ENCODE measurements at places on chromosomes 11 and 22.

GRCh38 chr22:41429232-41429950 is 17.2 kb downstream of the TOB2 start:
- DNase-seq = no peak

GRCh38 chr22:31935961-31936635 is 8.2 kb upstream of the YWHAH start:
- DNase-seq = no peak

DNA sequence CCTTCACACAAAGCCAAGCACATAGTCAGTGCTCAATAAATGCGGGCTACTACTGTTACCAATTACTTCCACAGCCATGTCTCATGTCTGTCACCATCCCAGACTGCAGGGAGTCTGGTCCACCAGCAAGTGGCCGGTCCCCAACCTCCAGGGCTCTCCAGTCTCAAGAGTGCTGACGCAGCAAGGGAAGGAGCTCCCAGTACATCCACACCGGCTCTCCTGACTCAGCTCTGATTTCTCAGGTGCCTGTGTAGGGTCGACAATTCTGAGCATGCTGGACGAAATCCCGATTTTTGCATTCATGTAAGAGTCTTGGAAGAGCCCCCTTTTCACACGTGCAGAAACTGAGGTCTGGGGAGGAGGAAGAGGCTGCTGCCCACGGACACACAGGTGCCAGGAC is 10.3 kb upstream of the NEFH start:
- no peak for DNase-seq

- DNase-seq = no peak
These were observed 14.9 kb downstream of the RAC2 start for GRCh38 chr22:37229012-37229804.
